ENCODE measurements at places on chromosomes 4 and X.

DNA sequence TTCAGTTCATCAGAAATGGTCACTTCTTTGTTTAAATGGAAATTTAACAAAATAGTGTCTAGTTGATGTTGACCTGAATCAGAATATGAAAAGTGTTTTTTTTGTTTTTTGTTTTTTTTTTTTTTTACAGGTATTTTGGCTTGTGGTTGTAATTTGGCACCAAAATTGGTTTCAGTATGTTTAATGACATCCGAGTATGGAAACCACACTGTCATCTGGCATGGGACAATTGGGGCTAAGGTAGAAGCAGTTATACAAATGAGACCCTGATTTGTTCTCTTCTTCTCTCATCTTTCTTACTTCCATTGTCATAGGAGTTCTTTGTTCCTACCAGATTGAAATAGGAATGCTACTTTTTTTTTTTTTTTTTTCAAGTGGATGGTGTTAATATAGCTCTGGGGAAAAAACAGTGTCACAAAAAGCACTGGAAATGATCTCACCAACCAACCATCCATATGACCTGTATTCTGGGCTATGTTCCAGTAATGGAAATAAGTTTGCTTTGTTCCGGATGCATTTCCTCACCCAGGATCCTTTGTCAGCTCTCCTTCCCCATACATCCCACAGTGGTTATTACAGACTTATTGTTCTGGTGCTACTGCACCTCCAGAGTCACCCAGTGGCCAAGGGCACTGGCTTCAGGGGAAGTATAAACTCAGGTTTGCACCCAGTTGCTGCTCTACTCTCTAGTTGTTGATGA is 95.8 kb downstream of the ATXN3L start:
- no peak for DNase-seq

- DNase-seq: no peak
Measured at GRCh38 chr4:113221990-113222389, 172.5 kb downstream of the ANK2 start.

GRCh38 chrX:155259752-155260151 is 4.5 kb downstream of the RAB39B start:
- no peak for DNase-seq

GRCh38 chr4:145781351-145781750 is 101.4 kb downstream of the C4orf51 start:
- DNase-seq: no peak

- no peak for DNase-seq
Measured at GRCh38 chr4:36152735-36153134, 91.6 kb downstream of the ARAP2 start.

- no peak for DNase-seq
Measured at GRCh38 chr4:149076401-149076800, 634.2 kb upstream of the NR3C2 start.

DNA sequence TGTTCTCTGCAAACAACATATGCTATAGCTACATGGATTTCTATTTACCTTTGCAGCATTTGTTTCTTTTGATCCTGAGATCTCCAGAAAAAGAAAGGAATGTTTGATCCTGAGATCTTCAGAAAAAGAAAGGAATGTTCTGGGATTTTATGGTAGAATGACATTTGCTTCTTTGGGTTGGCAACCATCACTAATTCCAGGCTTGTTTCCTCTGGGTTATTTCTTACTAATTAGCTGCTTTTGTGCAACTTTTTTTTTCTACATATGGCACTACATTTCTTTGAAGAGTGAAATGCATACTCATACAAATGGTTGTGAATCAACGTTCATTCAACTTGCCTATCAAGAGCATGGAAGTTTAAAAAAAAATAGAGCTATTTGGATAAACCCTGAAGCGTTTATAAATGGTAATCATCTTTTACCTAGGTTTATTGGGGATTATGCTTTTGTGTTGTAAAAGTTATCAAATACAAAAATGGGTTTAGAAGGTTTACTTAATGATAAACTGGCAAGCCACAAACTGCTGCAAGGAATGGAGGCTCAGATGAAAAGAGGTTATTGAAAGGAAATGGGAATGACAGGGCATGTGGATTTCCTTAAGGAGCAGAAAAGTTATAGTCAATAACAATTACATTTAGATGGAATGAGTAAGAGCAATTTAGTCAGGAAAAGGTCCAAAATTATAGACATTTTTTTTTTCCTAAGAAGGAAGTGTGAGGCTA is 95.6 kb upstream of the PCDH18 start:
- DNase-seq: no peak

GRCh38 chrX:26352891-26353430 is 137.0 kb downstream of the MAGEB5 start:
- DNase-seq: no peak
